Esophagus muscularis mucosa (tissue), 4 donors: ENCODE measurements at places on chromosomes 4 and X.

DNA sequence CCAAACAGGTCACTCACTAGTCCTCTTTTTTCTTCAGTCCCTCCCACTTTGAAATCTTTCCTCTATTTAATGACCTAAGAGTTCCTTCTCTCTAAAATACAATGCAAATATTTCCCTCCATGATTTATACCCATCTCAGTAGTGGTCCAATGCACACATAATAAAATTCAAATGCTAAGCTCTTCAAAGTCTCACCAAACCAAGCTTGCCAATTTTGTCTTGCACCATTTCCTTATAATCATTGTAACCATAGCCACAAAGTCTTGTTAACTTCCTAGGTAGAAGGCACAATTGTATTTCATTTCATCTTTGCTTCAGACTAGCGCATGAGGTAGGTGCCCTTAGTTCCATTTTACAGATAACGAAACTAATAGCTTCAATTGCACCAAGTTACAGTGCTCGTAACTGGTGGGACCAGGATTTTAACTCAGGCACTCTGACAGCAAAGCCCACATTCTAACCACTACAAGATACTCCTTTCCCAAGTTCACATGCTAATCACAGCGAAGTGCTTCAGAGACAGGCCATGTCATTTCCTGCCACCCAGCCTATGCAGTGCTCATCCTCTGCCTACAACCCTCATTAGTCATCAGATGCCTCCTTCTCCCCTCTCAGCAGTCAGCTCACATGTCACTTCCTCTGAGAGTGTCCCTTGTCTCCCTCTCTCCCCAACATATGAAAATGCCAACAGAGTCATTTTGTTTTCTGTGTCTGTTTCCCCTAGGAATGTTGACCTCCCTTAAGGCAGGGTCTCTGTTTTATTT lies 66.9 kb upstream of the PPARGC1A start:
- H3K27ac ChIP-seq = no peak overlapping the region
- H3K27me3 ChIP-seq = no peaks in the 10 kb centered on the region
- no peaks in the 10 kb centered on the region for H3K4me1 ChIP-seq
- DNase-seq = no peak
- no peaks in the 10 kb centered on the region for H3K36me3 ChIP-seq

DNA sequence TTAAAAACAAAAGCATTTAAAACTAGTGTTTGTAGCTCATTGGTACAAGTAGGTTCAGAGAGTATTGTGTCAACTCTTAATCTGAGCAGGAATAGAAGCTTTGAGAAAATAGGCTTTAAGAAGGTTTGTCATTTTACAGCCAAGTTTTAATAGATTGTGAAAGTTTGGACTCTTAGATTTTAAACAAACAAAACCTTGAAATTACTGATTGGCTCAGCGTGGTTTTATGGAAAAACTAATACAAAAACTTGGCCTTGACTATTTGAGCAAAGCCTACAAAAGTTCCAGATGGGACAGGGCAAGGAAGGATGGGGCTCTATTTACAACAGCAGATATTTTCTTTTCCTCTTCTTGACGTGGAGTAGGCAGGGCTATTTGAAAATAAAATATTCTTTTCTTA lies 16.5 kb downstream of the ZFX start:
- H3K4me3 ChIP-seq = no peak overlapping the region
- peaks cover 5% of the 10 kb centered on the region for H3K36me3 ChIP-seq
- H3K27ac ChIP-seq = no peak overlapping the region
- DNase-seq = no peak

GRCh38 chr4:1082215-1083182 lies 30.9 kb downstream of the RNF212 start:
- H3K27me3 ChIP-seq = peaks cover 65% of the 10 kb centered on the region
- H3K36me3 ChIP-seq = no peaks in the 10 kb centered on the region
- DNase-seq = no peak
- H3K4me3 ChIP-seq = no peak overlapping the region
- no peak overlapping the region for H3K27ac ChIP-seq

DNA sequence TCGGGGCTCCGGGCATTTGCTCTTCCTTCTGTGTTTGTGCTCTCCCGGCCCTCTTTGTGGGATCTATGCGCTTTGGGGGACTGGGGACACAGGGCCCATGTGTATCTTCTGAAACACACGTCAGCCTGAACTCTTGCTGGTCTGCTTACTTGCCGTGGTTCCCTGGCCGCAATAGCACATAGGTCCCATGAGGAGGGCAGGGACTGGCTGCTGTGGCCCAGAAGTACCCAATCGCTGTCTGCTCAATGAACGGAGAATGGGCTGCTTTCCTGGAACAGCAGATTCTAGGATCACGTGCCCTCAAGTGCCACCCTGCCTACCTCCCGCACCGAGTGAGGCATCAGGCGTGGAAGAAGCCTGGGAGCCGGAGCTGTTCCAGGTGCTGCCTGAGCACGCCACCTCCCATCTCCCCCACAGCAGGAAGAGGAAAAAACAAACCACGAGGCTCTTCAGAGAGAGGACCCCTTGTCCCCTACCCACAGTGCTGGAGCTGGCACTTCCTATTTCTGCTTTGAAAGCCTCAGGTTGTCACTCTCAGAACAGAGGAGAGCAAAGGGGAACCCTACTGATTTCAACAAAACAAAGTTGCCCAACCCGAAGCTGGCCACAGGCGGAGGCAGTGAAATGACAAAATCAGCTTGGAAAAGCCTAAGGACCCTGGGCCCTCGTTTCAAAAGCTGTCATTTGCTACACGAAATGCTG lies 3.8 kb downstream of the G6PD start:
- H3K27ac ChIP-seq = peak overlapping the region; percentile 70
- H3K27me3 ChIP-seq = no peaks in the 10 kb centered on the region
- peaks cover 37% of the 10 kb centered on the region for H3K4me1 ChIP-seq
- DNase-seq = no peak
- H3K4me3 ChIP-seq = no peak overlapping the region
- no peaks in the 10 kb centered on the region for H3K36me3 ChIP-seq

DNA sequence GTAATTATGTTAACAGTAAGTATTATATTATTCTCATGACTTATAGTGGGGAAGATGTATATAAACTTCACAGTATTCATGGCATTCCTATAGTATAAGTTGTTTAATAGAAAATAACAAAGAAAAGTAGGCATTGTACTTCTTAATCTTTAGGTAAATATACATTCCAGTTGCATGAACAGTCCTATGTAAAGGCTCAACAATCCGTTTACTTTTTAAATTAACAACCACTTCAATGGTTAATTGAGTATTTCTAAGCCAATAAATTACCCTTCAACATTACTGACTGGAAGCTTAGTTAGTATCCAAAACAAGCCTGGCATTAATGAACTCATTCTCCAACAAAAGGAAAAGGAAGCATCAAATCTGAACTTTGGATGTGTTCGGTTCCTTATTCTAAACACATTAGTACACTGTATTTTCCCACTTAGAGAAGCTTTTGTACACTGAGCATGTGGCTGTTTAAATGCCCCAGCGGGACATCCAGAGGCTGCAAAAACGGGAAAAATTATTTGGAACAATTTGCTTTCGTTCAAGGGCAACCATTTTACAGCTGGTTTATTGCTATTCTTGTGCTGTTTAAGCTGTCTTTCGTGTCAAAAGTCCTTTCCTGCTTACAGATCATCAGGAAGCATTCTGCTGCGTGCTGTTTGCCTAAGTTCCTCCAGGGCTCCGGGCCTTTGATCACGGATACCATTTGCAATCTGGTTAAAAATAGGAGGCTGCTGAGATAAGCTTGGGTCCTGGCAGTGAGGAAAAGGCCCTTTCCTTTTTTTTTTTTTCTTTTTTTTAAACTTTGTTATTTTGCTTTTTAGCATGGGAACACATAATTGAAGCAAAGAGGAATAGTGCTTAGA lies 460.3 kb downstream of the SPRY1 start:
- peaks cover 7% of the 10 kb centered on the region for H3K4me1 ChIP-seq
- DNase-seq = no peak
- no peak overlapping the region for H3K4me3 ChIP-seq
- H3K27me3 ChIP-seq = no peaks in the 10 kb centered on the region
- peak overlapping the region; percentile 64 for H3K27ac ChIP-seq

DNA sequence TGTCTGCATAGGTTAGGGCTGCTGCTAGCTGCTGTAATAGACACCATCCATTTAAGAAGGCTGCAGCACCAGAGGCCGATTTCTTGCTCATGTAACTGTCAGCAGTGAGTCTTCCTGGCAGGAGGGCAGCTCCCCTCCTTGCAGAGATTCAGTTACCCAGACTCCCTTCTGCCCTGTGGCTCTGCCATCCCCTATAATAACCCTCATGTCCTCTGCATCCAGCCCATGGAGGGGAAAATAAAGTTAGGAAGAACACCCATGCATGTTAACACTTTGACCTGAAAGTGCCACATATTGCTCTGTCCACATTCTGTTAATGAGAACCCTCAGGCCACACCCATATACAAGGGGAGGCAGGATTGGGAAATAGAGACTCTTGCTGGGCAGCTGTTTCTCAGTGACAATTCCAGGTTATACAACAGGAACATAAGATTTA lies 5.4 kb downstream of the STBD1 start:
- H3K4me1 ChIP-seq = peaks cover 12% of the 10 kb centered on the region
- peak overlapping the region; percentile 6 for H3K27ac ChIP-seq
- H3K36me3 ChIP-seq = no peaks in the 10 kb centered on the region
- no peak for DNase-seq
- H3K27me3 ChIP-seq = no peaks in the 10 kb centered on the region
- no peak overlapping the region for H3K4me3 ChIP-seq

- H3K36me3 ChIP-seq = no peaks in the 10 kb centered on the region
- H3K27ac ChIP-seq = no peak overlapping the region
- H3K4me3 ChIP-seq = no peak overlapping the region
- no peak for DNase-seq
Measured at GRCh38 chrX:57651169-57651919, 28.7 kb downstream of the NLRP2B start.

GRCh38 chr4:123616951-123617461 lies 220.4 kb downstream of the SPRY1 start:
- DNase-seq = no peak
- H3K27me3 ChIP-seq = no peaks in the 10 kb centered on the region
- peaks cover 32% of the 10 kb centered on the region for H3K4me1 ChIP-seq

GRCh38 chr4:59727745-59728144 lies 1472.4 kb upstream of the ADGRL3 start:
- H3K27ac ChIP-seq = no peak overlapping the region
- no peak overlapping the region for H3K4me3 ChIP-seq
- no peaks in the 10 kb centered on the region for H3K4me1 ChIP-seq
- no peaks in the 10 kb centered on the region for H3K36me3 ChIP-seq
- DNase-seq = no peak

DNA sequence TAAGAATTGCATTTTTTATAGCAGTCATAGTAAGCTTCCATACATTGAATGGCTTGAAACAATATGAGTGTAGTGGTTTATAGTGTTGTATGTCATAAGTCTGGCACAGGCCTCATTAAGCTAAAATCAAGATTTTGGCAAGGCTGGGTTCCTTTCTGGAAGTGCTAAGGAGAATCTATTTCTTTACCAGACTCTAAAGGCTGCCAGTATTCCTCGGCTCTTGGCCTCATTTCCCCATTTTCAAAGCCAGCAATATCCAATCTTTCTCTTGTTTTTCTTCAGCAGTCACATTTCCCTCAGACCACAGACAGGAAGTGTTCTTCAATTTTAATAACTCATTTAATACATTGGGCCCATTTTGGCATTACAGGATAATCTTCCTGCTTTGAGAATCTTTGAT lies 1155.5 kb upstream of the PABPC4L start:
- H3K4me3 ChIP-seq = no peak overlapping the region
- H3K36me3 ChIP-seq = no peaks in the 10 kb centered on the region
- DNase-seq = no peak
- no peak overlapping the region for H3K27ac ChIP-seq

GRCh38 chr4:184823014-184823413 lies 2.8 kb downstream of the ACSL1 start:
- no peak for DNase-seq
- H3K27me3 ChIP-seq = no peaks in the 10 kb centered on the region
- H3K4me3 ChIP-seq = no peak overlapping the region
- peaks cover 29% of the 10 kb centered on the region for H3K4me1 ChIP-seq

DNA sequence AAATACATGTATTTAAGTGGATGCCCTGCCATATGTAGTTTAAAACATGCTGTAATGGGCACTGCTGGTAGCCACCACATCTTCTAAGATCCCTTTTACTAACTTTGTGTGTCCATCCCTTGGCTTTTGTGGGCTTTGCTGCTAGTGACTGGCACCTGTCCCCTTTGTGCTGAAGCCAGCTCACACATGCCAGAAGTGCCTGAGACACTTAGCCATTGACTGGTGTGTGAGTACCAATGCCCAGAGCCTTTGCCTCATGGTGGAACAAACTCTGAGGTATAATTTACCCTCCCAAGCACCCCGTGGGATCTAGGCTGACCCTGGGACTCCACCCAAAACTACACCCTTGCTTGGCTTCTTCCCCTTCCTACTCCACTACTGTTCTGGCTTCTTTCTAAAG lies 33.0 kb downstream of the ARHGAP6 start:
- H3K4me1 ChIP-seq = no peaks in the 10 kb centered on the region
- no peak overlapping the region for H3K4me3 ChIP-seq
- no peaks in the 10 kb centered on the region for H3K36me3 ChIP-seq
- H3K27me3 ChIP-seq = no peaks in the 10 kb centered on the region

- no peaks in the 10 kb centered on the region for H3K36me3 ChIP-seq
- H3K4me3 ChIP-seq = peak overlapping the region; percentile 60
- H3K4me1 ChIP-seq = peaks cover 4% of the 10 kb centered on the region
- no peak for DNase-seq
- H3K27ac ChIP-seq = no peak overlapping the region
Measured at GRCh38 chrX:131812847-131813825, 210.0 kb upstream of the STK26 start.
